NAMALWA (cell line): ENCODE measurements at places on chromosomes 11 and 22.
A peak's percentile ranks its signal among the peaks of the same experiment; 100 is the strongest.

DNA sequence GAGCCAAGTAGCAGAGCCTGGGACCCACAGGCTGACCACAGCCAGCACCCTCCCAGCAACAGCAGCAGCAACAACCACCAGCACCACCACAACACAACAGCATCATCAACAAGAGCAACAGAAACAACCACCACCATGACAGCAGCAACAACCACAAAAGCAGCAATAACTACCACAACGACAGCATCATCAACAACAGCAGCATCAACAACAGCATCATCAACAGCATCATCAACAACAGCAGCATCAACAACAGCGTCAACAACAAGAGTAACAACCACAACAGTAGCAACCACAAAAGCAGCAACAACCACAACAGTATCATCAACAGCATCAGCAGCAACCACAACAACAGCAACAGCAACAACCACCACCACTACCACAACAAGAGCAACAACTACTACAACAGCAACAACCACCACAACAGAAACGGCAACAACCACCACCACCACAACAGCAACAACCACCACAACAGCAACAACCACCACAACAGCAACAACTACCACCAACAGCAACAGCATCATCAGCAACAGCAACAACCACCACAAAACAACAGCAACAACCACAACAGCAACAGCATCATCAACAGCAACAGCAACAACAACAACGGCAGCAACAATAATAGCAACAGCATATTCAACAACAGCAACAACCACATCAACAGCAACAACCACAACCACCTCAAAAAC, 22.1 kb upstream of the FGF3 start:
- no peak for DNase-seq

DNA sequence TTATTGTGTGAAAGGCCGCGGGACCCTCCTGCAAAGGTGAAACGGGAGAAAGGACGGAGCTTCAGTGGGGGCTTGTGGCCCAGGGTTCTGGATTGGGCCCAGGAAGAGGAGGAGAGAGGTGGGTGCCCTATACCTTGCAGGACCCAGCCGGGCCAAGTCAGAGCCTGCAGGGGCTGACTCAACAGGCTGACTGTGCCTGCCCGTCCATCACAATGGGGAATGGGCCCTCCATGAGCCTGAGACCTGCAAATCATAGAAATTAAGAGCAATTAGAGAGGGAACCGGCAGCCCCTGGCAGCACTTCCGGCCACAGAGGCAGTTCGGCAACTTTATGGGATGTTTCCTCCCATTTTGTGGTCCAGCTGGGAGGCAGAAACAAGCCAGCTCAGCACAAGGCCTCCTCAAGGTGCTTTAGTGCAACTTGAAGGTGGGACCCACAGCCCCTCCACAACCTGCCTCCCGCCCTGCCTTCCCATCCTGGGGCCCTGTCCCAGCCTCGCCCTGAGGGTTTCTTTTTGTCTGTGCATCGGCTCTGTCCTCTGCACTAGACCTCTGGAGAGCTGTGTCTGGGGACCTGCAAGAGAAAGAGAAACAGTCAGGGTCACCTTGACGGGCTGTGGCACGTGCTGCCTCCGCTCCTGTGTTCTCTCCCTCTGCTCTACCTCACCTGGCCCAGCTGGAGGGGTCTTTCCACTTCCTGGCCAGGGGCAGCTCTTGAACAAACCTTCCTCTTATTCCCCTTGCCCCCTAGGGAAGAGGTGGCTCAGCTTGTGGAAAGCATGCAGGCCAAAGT, 19.1 kb upstream of the NECTIN1 start:
- DNase-seq = no peak

- no peak for DNase-seq
Observed at GRCh38 chr11:105073456-105074165, 28.5 kb upstream of the CARD16 start.

DNA sequence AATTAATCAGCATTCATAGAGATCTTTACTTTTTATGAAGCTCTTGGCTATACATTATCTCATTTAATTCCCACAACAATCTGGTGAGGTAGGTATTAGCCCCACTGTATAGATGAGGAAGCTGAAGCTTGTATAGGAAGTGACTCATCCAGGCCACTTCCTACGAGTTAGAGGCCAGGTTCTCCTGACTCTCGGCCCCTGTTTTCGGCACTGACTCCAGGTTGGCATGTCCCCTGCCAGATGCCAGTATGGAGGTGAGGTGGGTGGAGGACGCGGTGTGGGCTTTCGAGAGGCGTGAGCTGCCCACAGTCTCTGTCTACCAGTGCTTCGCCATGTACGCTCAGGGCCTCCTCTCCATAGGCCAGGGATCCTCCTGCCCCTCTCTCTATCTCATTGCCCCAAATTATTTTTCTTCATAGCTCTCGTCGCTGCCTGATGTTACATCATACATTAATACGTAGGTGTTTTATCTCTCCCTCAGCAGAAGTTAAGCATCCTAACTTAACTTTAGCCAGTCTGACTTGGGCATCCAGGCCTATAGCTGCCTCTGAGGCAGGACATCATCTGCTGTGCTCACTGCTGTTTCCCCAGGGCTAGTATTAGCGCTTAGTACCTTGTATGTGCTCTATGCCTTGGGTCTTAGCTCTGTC, 9.0 kb downstream of the DGAT2 start:
- DNase-seq = no peak

DNA sequence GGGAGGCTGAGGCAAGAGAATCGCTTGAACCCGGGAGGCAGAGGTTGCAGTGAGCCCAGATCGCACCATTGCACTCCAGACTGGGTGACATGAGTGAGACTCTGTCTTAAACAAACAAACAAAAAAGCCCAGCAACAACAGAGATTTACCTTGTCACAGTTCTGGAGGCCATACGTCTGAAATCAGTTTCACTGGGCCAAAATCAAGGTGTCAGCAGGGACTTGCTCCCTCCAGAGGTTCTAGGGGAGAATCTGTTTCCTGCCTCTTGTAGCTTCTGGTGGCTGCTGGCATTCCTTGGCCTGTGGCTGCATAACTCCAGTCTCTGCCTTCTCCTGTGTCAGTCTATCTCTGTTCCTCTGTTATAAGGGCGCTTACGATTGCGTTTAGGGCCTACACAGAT, 1.5 kb downstream of the DDX10 start:
- DNase-seq = peak; percentile 25
